Putamen (tissue), 1 donor: ENCODE measurements at places on chromosomes 6 and 20.

DNA sequence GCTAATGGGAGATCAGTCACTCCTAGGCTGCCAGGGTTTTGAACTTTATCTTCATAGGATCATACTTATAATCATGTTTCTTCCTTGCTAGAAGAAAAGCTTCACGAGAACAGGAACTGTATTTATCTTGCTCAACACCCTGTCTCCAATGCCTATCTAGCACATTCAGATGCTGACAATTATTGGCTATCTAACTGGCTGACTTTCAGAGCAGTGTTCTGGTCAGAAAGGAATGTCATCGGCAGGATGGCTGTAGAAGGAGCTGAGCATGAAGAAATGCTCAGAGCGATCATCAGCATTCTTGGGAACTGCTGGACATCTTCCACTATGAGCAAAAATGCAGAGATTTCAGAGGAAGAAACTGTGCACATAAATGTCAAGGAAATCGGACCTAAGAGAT lies 628.0 kb upstream of the NRSN1 start:
- no peak for DNase-seq

DNA sequence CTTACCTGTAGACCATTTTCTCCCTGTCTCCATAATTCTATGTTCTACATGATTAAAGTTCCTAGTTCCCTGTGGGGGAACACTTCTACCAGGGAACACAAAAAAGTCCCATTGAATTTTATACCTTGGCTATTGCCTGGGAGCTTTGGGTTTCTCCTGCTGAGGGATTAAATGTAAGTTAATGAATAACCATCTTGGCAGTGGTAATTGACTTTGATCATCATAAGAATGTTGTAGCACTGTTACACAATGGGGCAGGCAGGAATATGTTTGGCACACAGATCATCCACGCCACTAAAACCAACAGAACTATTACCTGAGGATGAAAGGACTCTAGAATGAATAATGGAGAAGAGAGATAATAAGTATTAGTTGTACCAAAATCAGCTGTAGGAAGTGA lies 1106.2 kb upstream of the GJE1 start:
- DNase-seq: no peak

DNA sequence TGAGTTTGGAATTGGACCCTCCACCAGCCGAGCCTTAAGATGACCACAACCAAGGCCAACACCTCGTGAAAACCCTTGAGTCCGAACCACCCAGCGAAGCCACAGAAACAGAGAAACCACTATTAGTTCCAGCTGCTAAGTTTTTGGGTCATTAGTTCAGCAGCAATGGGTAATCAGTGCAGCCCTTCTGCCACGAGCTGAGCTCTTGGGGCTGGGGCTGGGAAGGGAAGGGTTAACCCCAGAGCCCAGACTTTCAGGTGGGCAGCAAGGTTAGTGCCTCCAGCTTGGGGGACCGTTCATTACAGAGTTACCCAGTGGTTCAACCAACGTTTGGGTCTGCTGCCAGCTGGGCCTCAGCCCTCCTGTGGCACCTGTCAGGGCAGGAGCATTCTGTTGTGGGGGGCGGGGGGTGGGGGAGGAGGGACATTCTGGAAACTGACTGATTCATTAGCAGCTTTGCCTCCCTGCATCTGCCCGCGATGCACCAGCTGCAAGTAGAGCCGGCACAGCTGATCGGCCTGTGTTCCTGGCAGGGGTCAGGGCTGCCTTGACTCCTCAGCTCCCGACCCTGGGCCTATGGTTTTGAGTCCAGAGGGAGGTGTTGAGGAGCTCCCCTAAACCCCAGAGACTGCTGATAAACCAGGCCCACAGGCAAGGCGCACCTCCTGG lies 52.7 kb downstream of the TGM2 start:
- no peak for DNase-seq

DNA sequence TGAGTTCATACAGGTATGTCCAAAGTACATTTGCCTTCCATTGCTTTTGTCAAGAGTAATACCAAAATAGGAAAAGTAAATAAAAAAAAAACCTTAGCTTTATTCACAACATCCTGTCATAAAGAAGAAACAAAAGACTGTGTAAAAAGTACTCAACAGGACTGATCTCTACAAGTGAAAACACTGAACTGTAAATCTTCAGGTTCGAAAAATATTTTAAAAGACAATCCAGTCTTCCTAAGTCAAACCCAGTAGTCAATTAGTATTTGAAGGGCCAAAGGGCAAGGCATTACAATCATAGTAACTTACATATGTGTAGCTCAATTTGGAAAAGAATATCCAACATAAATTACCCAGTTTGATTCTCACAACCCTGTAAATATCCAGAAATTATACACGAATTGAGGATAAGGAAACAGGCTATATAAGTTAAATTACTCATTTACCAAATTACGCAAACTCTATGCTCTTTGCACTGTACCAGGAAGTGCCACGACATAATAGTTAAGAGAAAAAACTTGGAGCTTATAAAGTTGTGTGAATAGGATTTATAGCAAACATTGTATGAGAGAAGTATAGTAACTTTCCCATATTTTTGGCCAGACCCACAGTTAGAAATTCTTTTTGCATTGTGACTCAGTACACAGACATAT lies 21.2 kb downstream of the PTPRK start:
- DNase-seq: no peak

GRCh38 chr6:156654919-156655918 lies 122.0 kb upstream of the ARID1B start:
- DNase-seq: no peak

DNA sequence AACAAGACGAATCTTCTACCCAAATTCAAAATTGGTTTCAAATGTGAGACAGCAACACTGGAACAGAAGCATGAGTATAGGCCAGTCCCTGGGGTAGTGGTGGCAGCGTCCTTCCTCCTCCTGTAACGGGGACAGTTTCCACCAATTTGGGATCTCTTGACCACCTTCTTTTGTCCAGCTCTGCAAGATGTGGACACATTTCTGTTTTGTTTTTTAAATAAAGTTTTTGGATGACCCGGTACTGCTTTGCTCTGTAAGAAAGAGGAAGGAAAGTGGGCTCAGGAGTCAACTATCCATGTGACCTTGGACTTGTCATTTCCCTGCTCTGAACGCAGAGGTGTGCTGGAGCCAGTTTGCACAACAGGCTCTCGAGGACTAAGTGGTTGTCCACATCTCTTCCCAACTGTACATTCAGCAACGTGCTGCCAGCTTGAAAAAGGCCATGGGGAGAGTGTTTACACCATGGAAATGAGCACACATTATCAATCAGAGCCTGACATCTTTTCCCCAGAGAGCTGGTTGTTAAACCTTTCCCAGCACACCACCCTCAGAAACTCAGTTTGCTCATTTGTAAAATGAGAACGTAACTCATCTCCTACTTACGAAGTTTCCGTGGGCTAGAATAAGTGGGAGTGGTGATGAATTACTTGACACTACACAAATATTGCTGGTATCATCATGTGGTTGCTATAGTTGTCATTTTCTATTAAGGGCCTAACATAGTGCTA lies 66.5 kb downstream of the ADTRP start:
- DNase-seq: no peak

- no peak for DNase-seq
Measured at GRCh38 chr6:33908025-33908424, 104.2 kb upstream of the MLN start.

DNA sequence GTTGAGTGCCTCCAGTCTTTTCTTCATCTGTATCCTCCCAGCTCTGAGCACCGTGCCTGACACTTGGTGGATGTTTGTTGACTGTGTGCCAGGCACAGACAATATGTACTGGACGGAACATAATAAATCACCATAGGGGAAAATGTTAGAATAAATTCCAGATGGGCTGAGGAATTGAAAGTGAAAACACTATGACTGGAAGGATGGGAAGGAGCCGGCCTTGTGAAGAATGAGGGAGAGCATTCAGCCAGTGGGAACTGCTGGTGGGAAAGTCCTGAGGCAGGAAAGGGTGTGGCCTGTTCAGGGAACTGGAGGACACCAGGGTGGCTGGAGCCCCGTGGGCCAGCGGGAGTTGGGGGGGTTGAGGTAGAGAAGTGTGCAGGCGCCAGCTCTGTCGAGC lies 75.4 kb downstream of the MTHFD1L start:
- no peak for DNase-seq

GRCh38 chr6:28860581-28860980 lies 63.2 kb downstream of the TRIM27 start:
- no peak for DNase-seq

DNA sequence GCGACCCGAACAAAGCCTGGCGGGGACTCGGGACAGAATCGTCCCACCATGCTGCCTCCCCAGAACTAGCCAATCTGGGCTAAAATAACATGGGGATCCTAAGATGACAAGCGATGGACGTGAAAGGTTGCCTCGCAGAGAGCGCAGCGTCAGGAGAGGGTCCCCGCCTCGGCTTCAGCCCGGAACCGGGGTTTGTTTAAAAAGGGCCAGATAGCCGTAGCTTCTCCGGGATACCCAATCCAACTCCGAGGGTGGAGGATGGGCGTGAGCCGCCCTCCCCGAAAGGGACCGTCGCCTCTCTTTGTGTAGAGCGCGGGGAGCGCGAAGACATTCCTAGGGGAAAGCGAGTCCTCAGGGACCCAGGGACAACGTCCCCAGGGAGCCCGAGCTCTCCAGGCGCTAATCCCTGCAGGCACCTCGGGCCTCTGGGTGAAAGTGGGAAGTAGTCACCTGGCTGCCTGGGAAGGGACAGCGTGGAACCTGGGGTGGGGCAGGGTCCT lies 643 bp downstream of the CD24 start:
- DNase-seq: no peak

DNA sequence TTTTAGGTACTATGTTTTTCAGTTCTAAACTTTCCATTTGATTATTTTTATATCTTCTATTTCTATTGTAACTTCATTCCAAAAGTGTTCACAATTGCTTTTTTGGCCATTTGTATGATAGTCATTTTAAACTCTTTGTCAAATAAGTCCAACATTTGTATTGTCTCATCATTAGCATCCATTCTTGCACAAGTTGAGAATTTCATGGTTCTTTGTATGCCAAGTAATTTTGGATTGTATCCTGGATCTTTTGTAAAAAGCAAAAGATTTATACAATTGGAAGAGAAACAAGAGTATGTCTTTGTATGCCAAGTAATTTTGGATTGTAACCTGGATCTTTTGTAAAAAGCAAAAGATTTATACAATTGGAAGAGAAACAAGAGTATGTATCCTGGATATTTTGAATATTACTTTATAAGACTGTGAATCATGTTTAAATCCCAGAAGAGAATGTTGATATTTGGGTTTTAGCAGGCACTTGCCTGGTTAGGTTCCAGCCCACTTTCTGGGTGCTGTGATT lies 36.9 kb upstream of the NT5E start:
- no peak for DNase-seq

DNA sequence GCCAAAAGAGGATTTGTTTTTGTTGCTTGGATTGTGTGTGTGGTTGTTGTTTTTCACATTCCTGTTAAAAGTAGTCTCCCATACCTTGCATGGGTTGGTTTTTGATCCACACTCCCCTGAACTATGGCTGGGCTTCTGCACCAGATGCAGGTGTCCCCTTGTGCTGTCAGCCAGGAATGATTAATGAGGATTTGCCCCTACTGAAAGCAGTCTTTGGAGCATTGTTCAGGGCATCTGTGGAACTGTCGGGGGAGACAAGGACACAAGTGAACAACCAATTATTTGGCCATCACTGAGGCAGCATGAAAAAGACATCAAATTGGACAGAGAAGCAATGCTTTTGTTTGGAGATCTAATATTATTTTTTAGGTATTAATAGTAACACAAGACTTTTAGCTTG lies 373.2 kb upstream of the MMS22L start:
- no peak for DNase-seq

DNA sequence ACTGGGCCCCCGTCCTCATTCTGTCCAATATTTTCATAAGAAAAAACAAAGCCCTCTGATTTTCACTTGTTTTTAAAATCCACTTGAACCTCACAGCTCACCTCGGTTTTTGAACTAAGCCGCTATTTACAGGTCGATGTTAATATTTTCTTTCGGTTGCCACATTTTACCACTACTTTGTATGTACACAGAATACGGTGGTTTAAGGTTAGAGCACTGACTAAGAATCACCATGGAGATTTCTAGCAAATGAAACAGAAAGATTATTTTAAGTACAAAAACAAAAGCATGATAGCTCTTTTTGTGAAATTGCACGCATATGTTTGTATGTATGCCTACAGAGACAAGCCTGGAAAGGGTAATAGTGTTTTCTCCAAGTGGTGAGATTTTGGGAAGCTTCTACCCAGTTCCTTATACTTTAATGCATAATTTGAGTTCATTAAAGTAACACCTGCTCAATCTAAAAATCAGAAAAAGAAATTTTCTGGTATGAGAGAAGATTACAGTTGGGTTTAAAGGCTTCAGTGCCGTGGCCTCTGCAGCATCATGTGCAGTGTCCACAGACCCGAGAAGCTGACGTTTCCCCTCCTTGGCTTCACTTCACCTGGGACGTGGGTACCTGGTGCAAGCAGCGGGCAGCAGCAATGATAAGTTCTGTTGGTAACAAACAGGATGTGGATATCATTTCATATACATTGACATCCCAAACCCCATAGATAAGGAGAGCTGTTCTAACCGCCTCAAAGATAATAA lies 144.0 kb downstream of the UST start:
- no peak for DNase-seq

DNA sequence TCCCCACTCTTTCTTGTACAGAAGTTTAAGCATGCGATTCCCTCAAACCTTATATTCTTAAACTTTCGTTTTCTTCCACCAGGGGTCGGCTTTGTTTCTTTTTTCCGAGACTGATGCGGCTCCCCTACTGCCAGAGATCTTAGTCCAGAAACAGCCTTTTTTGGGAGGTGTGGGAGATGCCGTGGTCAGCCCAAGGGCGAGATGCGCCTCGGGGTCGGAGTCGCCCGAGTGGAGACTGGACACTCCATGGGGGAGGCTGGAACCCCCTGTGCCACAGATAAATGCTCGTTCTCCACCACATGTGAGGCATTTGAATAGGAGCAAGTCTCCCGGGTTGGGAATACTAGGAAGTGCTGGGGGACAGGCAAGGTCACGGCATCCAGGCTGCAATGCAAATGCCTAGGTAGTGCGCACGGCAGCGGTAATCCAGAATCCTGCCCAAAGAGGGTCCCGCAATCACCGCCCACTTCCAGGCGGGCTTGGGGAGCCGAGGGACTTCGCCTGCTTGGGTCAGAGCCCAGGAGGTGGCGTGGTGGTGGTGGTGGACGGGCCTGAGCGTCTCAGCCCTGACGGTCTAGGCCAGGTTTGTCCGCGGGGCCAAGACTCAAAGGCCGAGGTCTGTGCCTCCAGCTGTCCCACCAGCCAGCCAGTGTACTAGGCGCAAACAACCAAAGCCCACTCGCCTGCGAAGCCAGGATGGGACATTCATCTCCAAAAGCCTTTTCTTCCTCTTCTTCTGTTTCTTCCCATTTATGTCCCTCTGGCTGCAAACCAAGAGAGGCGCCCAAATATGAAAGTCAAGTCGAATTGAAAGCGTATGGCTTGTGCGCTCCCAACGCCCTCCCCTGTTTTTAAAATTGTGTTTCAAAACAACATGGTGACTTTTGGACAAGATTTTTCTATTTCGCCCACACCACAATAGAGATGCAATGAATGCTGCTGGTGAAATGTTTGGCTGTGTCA lies 39.3 kb upstream of the OSTM1 start:
- peak; percentile 47 for DNase-seq

- no peak for DNase-seq
Measured at GRCh38 chr6:131059486-131059885, 3.6 kb downstream of the EPB41L2 start.
